ENCODE measurements at places on chromosomes 4 and X.

- DNase-seq, result no peak
These were observed 66.8 kb downstream of the GAB1 start for GRCh38 chr4:143403553-143403820.

DNA sequence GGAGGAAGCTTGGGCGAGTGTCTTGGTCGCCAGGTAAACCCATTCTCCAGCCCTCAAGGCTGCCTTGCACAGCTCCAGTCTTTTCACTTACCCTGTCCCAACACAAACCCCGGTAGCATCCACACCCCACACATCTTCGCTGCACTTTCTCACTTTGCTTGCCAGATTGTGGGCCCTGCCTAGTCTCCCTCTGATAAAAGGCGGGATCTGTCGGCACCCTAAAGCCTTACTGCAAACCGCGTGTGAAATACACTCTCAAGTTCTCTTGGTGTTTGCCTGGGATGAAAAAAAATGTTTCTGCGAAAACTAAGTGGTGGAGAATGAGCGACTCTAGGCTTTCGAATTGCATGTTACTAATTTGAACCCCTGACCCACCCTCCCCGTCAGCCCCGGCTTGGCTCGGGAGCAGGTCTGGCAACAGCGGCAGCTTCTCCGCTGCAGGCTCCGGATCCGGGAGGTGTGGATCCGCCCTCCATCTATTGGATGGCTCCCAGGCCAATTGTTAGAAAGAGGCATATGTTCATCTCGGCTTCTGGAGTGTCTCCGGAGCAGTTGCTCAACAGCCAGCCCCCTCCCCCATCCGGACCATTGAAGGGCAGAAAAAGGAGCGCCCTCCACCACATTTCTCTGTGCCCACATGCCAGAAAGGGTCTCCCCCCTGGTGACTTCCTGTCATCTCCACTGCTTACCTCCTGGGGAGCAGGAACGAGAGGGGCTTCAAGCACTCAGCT lies 3.0 kb upstream of the CITED1 start:
- DNase-seq, result no peak

- DNase-seq, result no peak
These were observed 16.5 kb downstream of the TRAPPC11 start for GRCh38 chr4:183675625-183676024.

- no peak for DNase-seq
These were observed 88.6 kb upstream of the CBLL2 start for GRCh38 chrX:22184096-22184495.

- no peak for DNase-seq
These were observed 331.3 kb upstream of the SFRP2 start for GRCh38 chr4:154120006-154120676.

- DNase-seq, result no peak
These were observed 39.7 kb downstream of the ITIH6 start for GRCh38 chrX:54758114-54759055.

DNA sequence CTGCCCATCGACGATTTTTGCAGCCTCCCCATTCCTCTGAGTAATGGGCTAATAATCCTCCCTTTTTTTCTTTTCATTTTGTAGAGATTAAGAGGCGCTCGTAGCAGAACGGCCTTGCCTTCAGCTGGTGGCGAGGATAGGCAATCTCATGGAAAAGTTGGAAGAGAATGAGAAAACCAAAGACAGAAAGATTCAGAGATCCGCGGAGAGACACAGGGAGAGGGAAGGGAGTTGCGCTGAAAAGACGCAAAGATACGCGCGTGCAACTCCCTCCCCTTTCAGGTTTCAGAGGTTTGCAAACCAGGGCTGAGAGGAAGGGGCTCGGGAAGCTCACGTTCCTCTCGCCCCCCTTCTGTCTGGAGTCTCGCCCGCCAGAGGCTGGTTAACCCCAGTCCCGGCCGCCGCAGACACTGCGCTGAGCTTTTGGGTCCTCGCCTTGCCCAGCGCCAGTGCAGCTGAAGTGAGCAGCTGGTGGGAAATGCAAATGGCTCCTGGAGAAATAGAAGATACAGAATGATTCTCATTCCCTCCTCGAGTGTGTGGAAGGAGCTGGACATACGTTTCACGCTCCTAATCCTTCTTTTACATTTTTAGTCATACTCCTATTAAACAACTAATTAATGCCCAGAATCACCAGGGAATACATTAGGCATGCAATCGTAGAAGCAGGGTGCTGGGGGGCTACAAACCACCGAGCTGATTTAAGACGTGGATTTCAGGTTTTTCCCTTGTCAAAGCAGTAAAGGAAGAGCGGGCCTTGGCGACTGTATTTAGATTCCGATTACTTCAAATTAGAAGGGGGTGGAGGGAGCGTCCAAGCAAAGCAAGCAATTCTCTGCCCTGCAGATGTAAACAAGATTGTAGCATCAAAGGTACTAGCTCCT lies 16.6 kb upstream of the PITX2 start:
- no peak for DNase-seq
